ENCODE measurements at places on chromosomes 12 and 14.

DNA sequence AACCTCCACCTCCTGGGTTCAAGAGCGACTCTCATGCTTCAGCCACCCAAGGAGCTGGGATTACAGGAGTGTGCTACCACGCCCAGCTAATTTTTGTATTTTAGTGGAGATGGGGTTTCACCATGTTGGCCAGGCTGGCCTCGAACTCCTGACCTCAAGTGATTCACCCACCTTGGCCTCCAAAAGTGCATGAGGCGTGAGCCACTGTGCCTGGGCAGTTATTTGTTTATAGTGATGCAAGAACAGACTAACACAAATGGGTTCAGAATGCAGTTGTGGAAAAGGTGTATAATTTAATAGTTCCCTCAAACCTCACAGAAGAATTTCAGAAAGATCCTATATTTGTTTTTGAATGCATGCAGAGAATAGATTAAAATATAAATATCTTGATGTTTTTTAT lies 447.1 kb downstream of the ZFP36L1 start:
- DNase-seq = no peak

GRCh38 chr12:46449316-46449715 lies 76.7 kb upstream of the SLC38A2 start:
- no peak for DNase-seq

DNA sequence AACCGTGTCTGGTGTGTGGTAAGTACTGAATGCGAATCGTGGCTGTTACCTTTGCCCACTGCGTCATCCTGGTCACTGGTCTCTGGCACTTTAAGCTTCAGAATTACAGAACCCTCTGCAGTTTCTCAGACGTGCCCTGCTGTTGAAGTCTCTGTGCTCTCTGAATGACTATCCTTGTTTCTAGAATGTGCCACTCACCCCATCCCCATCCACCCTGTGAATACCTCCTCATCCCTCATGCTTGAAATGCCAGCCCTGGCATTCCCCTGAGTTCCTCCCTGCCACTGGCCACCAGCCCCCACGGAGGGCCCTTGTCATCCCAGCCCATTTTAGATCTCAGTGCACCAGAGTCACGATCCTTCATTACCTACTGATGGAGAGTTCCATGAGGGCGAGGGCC lies 21.3 kb downstream of the TPCN1 start:
- DNase-seq = no peak

- peak; percentile 71 for DNase-seq
These were observed 975 bp upstream of the RTL1 start for GRCh38 chr14:100904307-100905087.

DNA sequence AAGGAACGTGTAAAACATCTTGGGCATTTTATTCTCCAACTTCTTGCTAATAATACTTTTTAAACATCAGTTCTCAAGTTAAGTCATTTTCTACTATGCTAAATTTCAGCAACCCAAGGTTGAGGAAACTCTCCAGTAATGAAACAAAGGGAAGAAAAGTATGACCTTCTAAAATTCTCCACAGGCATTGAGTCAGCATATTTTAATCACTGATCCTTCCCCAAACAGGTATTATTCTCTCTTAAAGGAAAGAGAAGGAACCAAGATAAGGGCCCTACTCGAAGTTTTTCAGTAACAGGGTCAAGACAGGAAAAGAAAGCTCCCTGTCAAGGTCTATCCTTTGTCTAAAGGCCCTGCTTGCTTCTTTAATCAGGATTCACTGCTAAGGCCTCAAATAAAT lies 3.0 kb downstream of the KICS2 start:
- DNase-seq = no peak

- DNase-seq = no peak
These were observed 5.0 kb upstream of the DUSP6 start for GRCh38 chr12:89357297-89357730.

Measured in BE2C (cell line).